ENCODE measurements at places on chromosomes 5 and 9.
A peak's percentile ranks its signal among the peaks of the same experiment; 100 is the strongest.

- no peak for DNase-seq
These were observed 33.4 kb upstream of the PPP3R2 start for GRCh38 chr9:101628173-101628572.

GRCh38 chr9:125932012-125932411, 184.8 kb downstream of the PBX3 start:
- DNase-seq, result peak; percentile 97

- DNase-seq, result no peak
These were observed 1.8 kb downstream of the FGF10 start for GRCh38 chr5:44387406-44387805.

- DNase-seq, result no peak
These were observed 12.0 kb upstream of the NEUROG1 start for GRCh38 chr5:135547590-135548254.

DNA sequence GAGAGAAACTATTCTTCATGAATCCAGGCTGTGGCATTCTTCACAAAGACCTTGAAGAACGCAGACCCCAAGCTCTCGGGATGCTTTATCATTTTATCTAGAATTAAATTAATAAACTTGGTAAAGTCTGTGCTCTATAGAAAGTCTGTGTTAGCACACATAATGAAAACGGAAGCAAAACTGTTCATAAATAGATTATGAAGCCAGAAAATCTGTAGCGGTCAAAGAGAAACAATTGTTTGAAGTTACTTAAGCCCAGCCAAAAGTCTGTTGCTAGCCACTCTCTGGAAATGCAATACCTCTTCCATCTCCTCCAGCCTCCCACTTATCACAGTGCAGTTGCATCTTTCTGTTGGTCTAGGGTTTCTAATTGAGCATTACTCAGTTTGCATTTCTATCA, 375.9 kb downstream of the KIF4B start:
- DNase-seq, result no peak

- no peak for DNase-seq
These were observed 93.6 kb upstream of the MTAP start for GRCh38 chr9:21708856-21709255.

DNA sequence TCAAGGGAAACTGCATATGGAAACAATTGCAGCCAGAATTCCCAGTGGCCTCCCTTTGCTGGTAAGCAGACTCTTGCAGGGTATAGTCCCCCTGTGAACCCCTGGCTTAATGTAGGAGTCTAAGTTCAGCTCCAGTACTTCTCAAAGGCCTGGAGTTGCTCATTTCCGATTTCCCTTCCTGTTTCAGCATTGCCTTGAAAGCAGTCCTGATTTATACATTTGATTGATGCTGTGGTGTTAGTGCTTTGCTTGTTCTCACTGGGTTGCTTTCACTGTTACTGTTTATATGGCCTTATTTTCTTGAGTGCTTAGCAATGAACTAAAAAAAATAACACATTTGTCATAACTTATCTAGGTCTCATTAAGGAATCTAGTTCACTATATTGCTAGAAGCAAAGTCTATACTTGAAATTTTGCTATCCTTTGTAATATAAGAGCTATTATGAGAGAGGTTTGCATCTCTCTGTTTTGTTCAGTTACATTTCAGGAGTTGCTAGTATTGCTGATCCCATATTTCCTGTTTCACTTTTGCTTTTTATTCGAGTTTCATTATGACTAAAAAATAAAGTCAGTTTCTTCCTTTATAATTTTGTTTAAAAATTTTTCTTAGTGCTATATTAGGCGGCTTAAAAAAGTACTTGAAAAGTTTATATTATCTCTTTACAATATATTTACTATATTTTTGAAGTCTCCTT, 122.4 kb upstream of the NMUR2 start:
- no peak for DNase-seq

DNA sequence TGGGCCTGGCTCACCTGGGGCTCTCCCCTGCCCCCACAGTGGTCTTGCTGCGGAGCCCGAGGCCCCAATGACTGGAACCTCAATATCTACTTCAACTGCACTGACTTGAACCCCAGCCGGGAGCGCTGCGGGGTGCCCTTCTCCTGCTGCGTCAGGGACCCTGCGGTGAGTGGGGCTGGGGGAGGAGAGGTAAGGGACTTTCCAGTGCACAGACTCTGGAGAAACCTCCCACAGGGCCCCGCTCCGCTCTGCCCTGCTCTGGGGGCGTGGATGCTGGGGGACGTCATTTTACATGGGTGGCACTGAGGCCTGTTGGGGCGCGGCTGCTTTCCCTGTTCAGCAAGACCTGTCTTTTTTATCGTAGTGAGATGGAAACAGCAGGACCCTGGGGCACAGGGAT, 7.6 kb downstream of the TSPAN17 start:
- no peak for DNase-seq

GRCh38 chr9:33903157-33903780, 86.3 kb downstream of the UBE2R2 start:
- DNase-seq, result no peak

- DNase-seq, result no peak
These were observed 35.5 kb downstream of the RAPGEF1 start for GRCh38 chr9:131704141-131704983.

All from non-pigmented ciliary epithelial cell (primary cell).